Lung microvascular endothelial cell (primary cell): ENCODE measurements at places on chromosomes 6 and 20.

DNA sequence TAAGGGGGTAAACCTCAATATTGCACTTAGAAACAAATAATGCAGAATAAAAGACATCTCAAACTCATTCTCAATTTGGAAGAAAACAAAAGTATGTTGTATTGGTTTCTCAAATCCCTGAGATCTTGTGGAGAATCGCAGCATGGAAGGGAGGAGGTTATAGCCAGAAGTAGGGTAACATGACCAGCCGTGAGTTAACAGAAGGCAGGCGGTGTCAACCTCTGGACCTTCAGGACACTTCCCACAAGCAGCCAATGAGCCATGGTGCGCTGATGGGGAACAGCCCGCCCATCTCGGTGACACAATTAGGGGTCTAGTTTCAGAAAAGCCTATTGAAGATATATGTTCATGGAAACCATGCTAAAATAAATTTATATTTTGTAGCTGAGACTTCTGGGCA lies 98.4 kb downstream of the ALDH8A1 start:
- no peak for DNase-seq

GRCh38 chr6:142213402-142213801 lies 66.3 kb downstream of the VTA1 start:
- no peak for DNase-seq

DNA sequence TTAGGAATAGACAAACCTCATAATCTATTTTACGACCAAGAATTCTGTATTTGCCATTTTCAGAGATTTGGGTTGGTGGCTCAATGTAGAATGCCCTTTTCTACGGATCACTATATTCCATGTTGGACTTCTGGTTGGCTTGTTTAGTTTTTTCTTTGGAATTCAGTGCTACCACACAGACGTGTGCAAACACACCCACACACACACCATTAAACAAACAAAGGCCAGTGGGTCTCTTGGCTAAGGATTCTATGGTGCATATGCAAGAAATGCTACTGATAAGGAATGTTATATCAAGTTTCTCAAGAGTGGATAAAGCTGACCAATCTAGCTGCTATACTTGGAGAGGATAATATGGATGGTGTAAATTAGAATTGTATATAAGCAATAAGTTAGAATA lies 8.0 kb downstream of the ABT1 start:
- no peak for DNase-seq

DNA sequence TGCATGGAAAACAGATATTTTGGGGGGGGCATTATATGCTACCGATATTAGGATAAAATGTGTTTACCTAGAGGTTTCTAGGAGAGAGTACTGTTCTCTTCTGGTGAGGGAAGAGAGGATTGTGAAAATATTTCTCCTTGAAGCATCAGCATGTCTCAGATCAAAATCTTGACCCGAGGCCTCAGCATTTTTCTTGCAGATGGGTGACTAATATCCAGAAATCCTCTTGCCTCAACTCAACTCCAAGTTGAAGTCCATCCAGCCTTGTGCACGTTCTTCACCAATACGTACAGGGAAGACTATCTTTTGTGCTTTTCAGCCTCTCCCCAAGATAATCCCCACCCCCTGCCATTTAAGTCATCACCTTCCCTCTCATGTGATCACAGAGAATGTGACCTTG lies 59.5 kb downstream of the PRND start:
- no peak for DNase-seq

DNA sequence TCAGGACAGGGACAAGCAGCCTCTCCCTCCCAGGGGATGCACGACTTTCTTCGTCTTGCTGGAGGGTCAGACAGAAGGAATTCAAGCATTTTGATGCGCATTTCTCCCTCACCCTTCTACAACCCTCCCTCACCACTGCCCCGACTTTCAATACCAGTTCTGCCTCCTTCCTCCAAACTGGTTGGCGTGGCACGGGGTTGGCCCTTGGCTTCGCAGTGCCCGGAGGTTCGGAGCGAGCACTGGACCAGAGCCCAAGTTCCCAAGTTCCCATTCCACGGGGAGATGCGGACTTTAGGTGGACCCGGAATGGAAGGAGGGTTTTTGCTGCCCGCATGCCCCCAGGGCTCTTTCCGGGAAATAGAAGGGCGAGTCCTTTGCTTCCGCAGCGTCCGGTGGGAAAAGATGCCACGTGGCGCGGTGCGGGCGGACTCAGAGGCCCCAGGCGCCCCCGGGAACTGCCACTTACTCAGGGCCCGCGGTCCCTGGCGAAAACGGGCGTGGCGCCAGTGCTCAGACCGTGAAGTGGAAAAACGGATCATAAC lies 8.0 kb upstream of the LAMP5 start:
- DNase-seq: no peak

DNA sequence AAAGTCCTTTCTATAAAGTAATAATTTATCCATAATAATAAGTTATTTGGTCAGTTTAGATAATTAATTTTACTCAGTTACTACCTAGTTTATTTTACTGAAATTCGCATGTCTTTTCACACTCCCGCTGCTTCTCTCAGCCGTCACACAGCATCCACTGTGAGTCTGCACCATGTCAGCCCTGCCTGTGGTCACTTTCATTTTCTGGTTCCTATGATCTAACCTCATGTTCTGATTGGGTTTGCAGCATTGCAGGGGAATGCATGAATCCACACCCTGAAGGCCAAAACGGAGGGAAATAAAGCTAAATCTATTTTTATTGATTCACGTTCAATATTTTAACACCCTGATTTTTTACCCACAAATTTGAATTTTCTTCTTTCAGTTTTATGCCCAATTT lies 47.4 kb downstream of the PDE10A start:
- DNase-seq: no peak

GRCh38 chr20:22763257-22763906 lies 179.0 kb upstream of the FOXA2 start:
- peak; percentile 59 for DNase-seq

- DNase-seq: peak; percentile 13
Measured at GRCh38 chr6:7311917-7312615, 933 bp downstream of the SSR1 start.

DNA sequence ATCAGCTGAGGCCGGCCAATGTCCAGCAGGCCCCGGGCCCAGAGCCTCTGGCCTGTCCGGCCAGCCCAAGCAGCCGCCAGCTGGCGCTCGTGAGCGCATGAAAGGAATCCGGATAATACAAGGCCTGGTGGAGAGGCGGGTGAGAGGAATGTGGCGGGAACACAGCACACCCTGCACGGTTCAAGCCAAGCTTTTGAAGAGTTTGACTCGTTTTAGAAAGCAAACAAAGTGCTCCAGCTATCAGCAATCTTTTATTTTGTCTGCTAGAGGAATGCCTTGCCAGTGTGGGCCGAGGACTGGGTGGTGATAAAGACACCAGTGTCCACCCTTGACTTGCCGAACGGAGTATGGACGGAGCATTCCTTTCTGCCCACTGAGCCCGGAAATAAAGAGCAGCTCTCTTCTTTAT lies 9.3 kb upstream of the NEDD9 start:
- DNase-seq: no peak

GRCh38 chr20:37615340-37616109 lies 78.3 kb upstream of the CTNNBL1 start:
- peak; percentile 54 for DNase-seq

GRCh38 chr6:137571854-137572253 lies 77.7 kb upstream of the OLIG3 start:
- DNase-seq: peak; percentile 42

- DNase-seq: peak; percentile 79
Measured at GRCh38 chr6:34912715-34913464, 23.8 kb downstream of the ANKS1A start.

DNA sequence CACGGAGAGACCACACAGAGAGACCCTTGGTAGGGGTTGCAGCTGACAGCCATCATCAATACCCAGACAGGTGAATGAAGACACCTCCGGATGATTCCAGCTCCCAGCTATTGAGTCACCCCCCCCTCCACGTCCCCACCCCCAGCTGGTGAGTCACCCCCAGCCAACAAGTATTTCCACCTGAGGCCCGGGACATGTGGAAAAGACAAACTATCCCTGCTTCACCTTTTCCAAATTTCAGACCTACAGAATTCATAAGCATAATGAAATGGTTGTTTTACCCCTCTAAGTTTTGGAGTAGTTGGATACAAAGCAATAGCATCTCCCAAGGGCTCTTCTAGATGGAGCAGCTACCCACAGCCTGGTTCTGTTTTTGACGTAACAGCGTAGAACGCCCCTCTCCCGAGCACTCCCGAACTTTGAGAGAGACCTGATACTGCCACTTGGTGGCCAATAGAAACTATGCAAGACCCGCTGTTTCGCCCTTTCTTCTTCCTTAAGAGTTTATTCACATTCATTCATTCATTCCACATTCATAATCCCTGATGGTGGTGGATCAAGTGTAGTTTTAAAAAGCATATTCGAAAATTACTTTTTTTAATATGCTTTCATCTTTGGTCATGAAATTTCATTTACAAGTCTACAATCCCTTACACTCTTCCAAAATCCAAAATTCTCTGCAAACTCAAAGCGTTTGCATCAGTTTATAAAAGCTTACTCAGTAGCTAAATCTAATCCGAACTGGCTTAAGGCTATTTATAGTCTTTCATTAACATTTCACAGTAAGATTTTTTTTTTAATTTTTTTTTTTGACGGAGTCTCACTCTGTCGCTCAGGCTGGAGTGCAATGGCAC lies 15.1 kb upstream of the PPP1R16B start:
- DNase-seq: peak; percentile 63

DNA sequence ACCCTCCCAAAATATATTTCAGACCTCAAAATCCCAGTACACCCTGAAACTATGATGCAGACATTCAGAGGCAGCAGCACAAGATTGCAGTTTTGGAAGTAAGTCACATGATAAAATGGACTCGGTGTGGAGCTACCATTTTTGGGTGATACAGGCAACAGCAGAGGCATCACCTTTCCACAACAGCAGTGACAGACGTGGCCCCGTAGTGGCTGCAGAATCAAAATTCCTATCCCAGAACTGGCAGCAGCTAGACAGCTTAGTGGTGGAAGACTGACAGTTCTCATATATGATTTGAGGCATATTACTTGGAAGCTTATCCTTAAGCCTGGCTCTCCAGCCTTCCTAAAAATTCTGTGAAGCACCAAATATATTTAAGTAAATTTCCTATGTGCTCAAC lies 19.9 kb downstream of the PLN start:
- no peak for DNase-seq

DNA sequence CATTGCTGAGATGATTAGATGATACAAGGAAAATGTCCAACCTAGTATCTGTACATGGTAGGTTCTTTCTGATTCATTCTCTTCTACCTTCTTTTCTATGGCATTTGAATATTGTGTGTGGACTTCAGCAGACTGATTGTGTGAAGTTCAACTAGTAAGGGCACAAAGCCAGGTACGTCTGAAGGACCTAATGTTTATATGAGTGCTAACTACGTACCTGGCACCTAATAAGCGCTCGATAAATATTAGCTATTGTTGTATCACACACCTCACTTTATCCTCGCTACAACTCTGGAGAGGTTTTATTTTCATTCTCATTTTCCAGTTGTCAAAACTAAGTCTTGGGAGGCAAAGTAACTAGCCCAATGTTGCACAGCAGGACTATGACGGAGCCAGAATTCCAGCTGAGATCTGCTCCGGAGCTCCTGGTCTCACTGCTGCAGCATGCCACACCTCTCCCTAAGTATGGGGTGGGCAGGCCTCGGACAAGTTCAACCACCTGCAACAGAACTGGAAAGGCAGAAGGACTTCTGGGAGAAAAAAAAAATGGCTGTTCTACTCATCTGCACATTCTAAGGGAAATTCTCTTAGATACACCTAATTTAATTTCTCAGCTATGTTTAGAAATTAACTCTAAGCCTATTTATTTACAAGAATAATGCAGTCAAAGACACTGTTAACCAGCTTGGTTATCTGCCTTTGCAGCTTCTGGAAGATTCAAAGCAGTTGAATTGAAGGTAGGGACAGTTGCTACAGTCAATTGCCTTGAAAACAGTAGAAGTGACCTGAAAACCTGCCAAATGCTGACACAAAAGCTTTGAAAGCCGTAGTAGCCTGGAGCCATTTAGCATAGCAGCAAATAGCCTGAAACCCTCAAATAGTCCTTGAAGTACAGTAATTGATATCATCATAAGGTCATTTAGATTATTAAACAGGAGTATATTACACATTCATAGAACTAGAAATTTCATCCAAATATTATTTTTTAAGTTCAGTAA lies 165.0 kb downstream of the PDE7B start:
- DNase-seq: no peak

DNA sequence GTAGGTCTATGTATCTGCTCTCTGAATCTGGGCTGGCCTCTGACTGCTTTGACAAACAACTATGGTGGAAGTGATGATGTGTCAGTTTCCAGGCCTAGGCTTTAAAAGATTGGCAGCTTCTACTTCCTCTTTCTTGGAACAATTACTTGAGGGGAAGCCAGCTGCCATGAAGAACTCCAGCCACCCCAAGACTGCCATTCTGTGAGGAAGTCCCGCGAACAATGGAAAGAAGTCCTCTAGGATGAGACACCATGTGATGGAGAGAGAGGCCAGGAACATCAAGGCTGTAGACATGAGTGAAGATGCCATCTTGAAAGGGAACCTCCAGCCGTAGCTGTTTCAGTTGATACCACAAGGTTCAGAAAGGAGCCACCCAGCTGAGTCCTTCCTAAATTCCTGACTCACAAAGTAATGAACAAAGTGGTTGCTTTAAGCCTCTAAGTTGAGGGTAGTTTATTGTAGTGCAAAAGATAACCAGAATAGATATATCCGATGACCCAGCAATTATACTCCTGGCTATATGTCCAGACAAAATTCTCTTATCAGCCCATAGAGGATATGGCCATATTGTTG lies 15.3 kb upstream of the TCF15 start:
- DNase-seq: no peak

DNA sequence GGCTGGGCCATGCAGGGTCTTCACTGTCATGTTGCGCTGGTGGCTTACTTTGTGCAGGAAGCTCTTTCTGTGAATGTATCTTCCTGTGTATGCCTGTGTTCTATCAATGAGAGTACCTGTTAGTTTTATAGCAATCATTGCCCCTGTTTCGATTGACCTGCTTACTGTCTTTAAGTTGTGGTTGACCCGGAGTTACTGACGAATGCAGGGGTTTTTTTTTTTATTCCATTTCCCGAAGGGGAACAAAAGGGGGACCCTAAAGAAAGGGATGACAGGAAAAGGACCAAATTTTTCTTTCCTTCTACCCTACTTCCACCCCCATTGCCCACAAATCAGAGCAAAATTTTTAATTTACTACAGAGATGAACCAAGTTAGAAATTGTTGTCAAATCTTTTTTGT lies at the start of gene IL17F:
TSS of gene IL17F (minus strand) at position 101 of the 400 bp plus-strand sequence. CDS start at position 30, 71 bp downstream.
- DNase-seq: no peak

GRCh38 chr20:14860410-14860814 lies 523.0 kb upstream of the FLRT3 start:
- DNase-seq: no peak
